ENCODE measurements at places on chromosomes 1 and 21.
A peak's percentile ranks its signal among the peaks of the same experiment; 100 is the strongest.

GRCh38 chr1:213759359-213760181 is 228.2 kb upstream of the PROX1 start:
- DNase-seq = no peak

DNA sequence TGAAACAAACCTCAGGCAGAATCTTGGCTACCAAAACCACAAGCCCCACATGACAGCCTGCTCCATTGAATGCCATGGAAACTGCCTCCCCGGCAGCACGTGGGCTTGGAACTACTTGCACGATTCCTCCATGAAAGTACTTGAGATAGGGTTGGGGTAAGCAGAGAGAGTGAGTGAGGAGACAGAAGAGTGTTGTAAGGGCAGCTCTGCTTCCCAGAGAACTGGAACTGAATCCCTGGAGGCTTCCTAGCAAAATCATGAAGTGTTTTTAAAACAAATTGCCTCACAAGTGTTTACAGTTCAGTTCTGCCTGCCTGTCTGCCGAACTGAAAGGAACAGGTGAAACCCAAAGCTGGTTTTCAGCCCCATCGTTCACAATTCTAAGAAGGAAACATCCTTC is 35.3 kb upstream of the DNASE2B start:
- DNase-seq = no peak

DNA sequence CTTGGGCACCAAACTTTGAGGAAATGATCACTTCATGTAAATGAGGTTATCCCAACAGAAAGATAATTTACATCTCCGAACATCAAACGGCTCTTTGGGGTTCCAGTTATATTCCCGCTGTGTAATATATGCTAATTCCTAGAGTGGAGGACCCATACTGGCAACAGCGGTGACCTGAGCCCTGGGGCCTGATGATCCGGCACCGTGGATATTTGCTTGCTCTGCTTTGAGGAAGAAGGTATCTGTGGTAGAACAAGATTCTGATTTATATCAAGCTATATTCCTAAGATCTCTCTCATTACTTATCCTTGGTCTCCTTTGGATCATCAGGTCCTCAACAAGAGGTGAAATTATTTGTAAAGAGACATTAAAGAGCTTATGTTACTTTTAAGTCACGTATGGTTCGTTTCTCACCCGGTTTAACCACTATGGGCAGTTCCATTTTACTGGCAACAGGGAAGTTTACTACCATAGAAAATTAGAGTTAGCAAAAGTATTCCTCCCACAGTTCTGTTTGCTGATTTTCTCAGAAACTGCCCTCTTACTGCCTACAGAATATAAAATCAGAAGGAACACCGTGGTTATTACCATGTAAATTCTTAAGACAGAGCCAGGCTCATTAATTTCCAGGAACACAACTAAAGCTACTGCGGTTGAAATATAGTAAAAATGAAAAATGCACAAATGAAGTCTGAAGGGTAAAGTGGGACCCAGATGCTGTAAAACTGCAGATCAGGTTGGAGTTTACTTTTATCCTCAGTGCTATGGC is 56.7 kb downstream of the MRPL39 start:
- DNase-seq = no peak

DNA sequence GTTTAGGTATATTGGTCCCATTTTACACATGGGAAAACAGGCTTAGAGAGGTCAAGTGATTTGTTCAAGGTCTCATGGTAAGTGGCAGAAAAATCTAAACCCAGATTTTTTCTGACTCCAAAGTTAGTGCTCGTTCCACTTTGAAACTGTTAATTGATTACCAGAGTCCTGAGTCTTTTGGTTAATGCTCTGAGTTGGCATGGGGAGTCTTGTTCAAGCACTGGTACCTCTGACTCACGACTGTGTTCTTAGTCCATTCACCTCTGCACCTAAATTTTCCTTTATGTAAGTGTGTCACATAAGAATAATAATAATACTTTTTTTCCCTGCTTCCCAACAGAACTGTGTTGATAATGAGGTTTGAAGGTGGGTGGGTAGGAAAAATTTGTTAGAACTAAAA is 59.3 kb downstream of the VANGL2 start:
- DNase-seq = no peak

DNA sequence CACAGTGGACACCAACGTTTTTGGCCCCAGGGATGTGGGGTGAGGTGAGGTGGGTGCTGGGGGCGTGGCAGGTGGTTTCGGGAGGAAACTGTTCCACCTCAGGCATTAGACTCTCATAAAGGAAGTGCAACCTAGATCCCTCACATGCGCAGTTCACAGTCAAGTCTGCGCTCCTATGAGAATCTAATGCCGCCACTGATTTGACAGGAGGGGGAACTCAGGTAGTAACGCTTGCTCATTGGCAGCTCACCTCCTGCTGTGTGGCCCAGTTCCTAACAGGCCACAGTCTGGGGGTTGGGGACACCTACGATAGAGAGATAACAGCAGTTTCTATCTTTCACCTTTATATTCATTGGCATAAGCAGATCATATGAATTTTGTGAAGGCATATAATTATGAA is 347.1 kb downstream of the VAV3 start:
- DNase-seq = no peak

GRCh38 chr1:167489571-167490340 is 28.6 kb downstream of the CD247 start:
- DNase-seq = no peak

DNA sequence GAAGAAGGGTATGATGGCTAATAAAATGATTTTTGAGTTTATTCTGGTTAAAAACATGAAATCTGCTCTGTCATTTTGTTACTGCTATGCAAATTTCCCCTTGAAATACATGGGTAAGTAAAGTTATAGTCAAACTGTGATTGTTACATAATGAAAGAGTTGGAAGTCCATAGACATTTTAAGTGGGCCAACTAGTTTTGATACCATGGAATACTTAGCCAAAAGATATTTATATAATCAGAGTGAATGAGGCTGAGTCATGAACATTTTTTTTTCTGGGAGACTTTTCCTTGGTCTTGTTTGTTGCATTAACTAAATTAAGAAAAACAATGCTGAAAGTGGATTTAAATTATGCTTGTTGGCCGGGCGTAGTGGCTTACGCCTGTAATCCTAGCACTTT is 58.2 kb upstream of the MPC2 start:
- no peak for DNase-seq

GRCh38 chr1:46223472-46223943 is 20.4 kb downstream of the LURAP1 start:
- peak; percentile 96 for DNase-seq
